Esophagus muscularis mucosa (tissue), 4 donors: ENCODE measurements at places on chromosomes 13 and 19. TPM values are rescaled to one million over a fixed set of nuclear protein-coding genes. Genes with fewer than 3 reads are reported as not detected.

The TEX29 gene
- total RNA-seq = not detected

The RXFP2 gene
- total RNA-seq = not detected

- peaks cover 80% of the 10 kb centered on the region for H3K4me1 ChIP-seq
- DNase-seq = no peak
- H3K27ac ChIP-seq = peak overlapping the region; percentile 86
- no peaks in the 10 kb centered on the region for H3K27me3 ChIP-seq
- no peaks in the 10 kb centered on the region for H3K36me3 ChIP-seq
Measured at GRCh38 chr13:33206945-33207614, 78.5 kb downstream of the STARD13 start.

DNA sequence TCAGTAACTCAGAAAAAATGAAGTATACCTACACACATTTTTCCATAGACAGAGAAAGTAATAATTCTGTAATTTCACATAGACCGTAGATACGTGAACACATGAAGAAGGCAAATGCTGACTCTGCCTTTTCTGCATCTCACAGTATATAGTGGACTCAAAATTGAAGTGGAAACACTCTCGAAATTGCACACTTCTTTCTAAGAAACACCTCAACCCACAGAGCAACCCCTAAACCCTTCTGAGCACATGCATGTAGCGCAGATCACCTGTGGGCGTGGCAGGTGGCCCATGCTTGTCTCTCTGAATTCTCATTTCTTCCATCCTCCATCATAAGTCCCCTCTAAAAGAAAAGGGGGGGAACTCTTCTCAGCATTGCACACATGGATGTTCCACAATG lies 34.7 kb downstream of the COL4A1 start:
- H3K4me3 ChIP-seq = no peak overlapping the region
- DNase-seq = no peak
- H3K4me1 ChIP-seq = peaks cover 99% of the 10 kb centered on the region
- H3K36me3 ChIP-seq = peaks cover 10% of the 10 kb centered on the region

GRCh38 chr13:29923554-29924481 lies 73.4 kb upstream of the UBL3 start:
- peak overlapping the region; percentile 86 for H3K27ac ChIP-seq
- peaks cover 50% of the 10 kb centered on the region for H3K4me1 ChIP-seq
- H3K36me3 ChIP-seq = no peaks in the 10 kb centered on the region
- no peak for DNase-seq
- H3K27me3 ChIP-seq = no peaks in the 10 kb centered on the region
- H3K4me3 ChIP-seq = no peak overlapping the region

DNA sequence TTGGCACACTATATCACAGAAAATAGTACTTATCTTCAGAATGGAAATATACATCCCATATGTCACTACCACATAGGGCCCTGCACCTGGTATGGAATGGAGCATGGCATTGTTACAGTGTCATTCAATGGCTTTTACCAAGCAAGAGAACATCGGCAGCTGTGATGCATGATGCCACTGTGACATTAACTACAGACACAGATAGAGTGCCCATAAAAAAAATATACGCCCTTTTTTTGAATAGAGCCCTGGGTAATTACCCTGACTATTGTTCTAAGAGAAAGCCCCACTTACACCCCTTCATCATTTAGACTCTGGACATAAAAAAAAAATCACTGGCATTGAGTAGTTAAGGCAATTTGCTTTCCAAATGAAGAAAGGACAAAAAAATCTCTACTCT lies 320.3 kb downstream of the DNAJC15 start:
- no peak for DNase-seq
- H3K27ac ChIP-seq = no peak overlapping the region
- H3K4me3 ChIP-seq = no peak overlapping the region
- H3K36me3 ChIP-seq = no peaks in the 10 kb centered on the region
- H3K4me1 ChIP-seq = peaks cover 3% of the 10 kb centered on the region
- H3K27me3 ChIP-seq = no peaks in the 10 kb centered on the region

DNA sequence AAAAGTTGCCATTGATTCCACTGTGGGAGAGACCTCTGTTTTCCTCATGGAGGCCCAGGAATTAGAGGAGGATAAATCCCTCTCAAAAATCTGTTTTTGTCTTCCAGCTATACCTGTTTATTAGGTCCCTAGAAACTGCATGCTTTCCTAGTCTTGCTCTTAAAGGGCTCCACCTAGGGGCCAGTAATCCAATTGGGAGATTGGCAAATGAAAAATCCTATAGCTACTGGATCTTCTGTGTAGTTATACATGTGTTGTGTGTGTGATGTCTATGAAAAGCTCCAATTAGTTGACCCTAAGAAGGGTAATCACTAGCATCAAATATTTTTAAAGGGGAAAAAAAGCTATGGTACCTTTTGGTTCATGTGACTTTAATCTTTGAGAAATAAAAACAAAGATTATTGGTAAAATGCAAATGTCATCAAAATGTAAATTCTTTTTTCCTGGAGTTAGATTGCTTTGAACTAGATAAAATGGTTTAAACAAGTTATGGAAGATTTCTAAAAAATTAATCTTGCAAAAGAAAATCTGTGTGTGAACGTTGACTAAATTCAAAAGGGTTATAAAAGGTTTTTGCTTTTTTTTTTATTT lies 63.4 kb upstream of the C1QTNF9B start:
- no peak overlapping the region for H3K27ac ChIP-seq
- no peaks in the 10 kb centered on the region for H3K4me1 ChIP-seq
- H3K27me3 ChIP-seq = no peaks in the 10 kb centered on the region
- no peak overlapping the region for H3K4me3 ChIP-seq

DNA sequence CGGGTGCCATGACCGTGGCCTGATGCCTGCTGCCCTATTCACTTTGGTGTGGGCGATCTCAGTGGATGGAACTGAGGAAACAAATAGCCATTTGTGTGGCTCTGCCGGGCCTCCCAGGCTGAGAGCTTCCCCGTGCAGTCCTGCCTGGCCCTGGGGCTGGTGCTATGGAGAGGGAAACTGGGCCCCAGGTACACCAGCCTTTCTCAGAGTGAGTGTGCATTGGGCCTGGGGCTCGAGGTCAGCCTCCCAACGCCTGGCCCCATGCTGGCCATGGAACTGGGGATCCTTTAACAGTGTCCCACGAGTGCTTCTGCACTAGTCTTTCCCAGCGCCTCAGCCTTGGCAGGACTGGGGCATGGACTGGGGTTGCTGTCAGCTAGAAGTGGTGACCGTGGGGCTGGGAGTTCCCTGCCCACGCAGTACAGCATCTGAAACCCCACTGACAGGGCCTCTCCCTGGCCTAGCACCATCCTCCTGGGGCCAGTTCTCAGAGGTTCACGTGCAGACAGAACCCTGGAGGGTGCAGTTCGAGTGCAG lies 10.5 kb downstream of the PLEKHF1 start:
- peaks cover 41% of the 10 kb centered on the region for H3K36me3 ChIP-seq
- H3K4me1 ChIP-seq = peaks cover 95% of the 10 kb centered on the region
- no peak overlapping the region for H3K4me3 ChIP-seq
- no peaks in the 10 kb centered on the region for H3K27me3 ChIP-seq

GRCh38 chr19:48321372-48321621 lies 4.1 kb upstream of the EMP3 start:
- H3K36me3 ChIP-seq = no peaks in the 10 kb centered on the region
- H3K4me3 ChIP-seq = peak overlapping the region; percentile 54
- H3K27me3 ChIP-seq = no peaks in the 10 kb centered on the region
- peaks cover 54% of the 10 kb centered on the region for H3K4me1 ChIP-seq
- peak; percentile 99 for DNase-seq
- H3K27ac ChIP-seq = peak overlapping the region; percentile 99

GRCh38 chr13:33723365-33723764 lies 94.6 kb upstream of the RFC3 start:
- DNase-seq = no peak
- H3K36me3 ChIP-seq = no peaks in the 10 kb centered on the region
- peaks cover 36% of the 10 kb centered on the region for H3K4me1 ChIP-seq
- H3K27ac ChIP-seq = peak overlapping the region; percentile 63
- no peaks in the 10 kb centered on the region for H3K27me3 ChIP-seq
- no peak overlapping the region for H3K4me3 ChIP-seq

DNA sequence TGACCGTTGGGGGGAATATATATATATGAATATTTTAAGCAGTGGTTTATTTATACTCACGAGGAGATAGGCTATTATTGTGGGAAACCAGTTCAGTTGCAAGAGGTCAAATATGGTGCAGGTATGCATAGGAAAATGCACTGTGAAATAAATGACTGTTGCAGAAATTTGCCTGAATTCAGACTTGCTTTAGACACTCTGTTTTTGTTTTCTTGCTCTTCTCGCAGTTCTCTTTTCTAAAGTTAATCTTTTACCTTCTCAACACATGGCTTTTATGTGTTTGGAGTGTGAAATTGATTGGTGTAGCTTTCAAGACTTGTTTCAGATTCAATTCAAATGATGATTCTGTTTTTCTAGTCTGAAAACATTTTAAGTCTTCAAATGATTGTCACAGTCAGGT lies 109.7 kb downstream of the LRCH1 start:
- no peak overlapping the region for H3K27ac ChIP-seq
- H3K27me3 ChIP-seq = no peaks in the 10 kb centered on the region
- peaks cover 82% of the 10 kb centered on the region for H3K4me1 ChIP-seq
- H3K36me3 ChIP-seq = no peaks in the 10 kb centered on the region

GRCh38 chr19:40150170-40150569 lies 41.1 kb upstream of the MAP3K10 start:
- no peaks in the 10 kb centered on the region for H3K27me3 ChIP-seq
- no peaks in the 10 kb centered on the region for H3K36me3 ChIP-seq
- no peak overlapping the region for H3K27ac ChIP-seq
- H3K4me3 ChIP-seq = no peak overlapping the region
- no peak for DNase-seq
